Hematopoietic multipotent progenitor cell treated with erythropoietin and hydrocortisone succinate and interleukin-3 and kit ligand, for 17 days (in vitro differentiated cells): ENCODE measurements at places on chromosomes 6 and 20.

- no peak for DNase-seq
Observed at GRCh38 chr20:15654208-15654649, 919.0 kb downstream of the KIF16B start.

- DNase-seq: no peak
Observed at GRCh38 chr6:82909551-82909950, 156.1 kb downstream of the UBE3D start.

DNA sequence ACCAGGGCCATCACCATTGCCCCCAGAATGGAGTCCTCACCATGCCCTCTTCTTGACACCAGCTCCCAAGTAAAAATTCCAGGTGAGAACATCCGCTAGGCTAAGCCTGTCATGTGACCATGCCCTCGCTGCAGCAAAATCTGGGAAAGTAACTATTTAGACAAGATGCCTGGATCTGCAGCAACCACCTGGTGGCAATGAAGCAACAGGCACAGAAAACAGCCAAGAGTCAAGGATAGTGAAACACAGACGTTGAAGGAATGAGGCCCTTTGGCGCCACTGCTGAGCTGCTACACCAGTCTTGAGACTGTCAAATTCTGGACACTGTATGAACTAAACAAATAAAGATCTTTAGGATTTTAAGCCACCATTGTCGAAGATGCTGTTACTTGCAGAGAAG, 30.1 kb upstream of the TGM6 start:
- DNase-seq: no peak

- no peak for DNase-seq
Observed at GRCh38 chr6:166045860-166046200, 121.8 kb downstream of the TBXT start.

DNA sequence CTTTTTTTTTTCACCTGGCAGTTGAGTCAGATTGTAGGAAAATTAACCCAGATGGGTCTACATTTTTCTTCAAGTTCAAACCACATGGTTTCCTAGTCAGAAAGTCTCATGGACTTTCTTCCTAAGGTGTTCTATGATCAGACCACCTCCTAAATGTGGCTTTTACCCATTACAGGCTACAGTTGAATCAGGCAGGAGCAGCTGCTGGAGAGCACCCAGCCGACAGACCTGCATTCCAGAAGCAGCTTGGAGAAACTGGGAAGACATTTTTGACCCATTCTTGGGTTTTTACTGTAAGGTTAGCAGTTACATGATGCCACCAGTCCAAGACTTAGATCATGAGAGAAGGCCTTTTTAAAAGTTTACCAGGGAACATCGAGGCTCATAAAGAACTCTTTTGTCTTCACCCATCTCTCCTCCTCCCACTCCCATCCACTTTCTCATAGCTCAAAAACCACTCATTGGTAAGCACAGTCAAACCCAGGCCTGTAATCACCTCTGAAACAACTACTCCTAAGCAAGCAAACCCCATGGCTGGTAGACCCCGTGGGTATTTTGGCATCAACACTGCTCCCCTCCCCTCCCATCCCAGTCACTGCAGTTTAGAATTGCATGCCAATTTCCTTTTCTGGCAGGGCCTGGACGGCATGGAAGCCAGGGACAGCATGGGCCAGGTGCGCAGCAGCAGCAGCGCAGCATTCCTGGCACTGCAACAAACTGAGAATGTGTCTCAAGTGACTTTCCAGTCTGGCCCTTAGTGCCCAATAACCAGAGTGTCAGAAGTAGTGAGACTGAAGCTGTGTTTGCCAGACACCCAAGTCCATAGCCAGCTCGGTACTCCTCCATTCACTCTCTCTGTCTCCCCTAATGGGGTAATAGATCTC, 113.7 kb downstream of the CLIC5 start:
- DNase-seq: no peak

GRCh38 chr6:78629154-78629721, 238.1 kb upstream of the IRAK1BP1 start:
- no peak for DNase-seq

DNA sequence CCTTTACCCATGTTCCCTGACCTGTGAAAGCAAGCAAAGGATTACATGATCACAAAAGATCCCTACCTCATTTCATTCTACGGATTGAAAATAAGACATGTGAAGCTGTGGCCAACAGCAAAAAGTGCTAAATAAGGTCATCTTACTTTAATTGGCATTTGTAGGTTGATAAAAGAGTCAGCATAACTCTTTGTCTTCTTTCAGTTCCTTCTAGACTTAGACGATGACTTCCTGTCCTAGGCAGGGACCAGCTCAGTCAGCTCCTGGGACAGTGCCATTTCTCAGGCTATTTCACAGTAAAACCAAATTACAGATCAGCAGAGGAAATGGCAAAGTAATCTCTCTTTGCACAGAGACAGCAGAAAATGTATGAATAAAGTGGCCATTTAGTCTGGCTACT, 480.7 kb downstream of the RFPL4B start:
- no peak for DNase-seq

DNA sequence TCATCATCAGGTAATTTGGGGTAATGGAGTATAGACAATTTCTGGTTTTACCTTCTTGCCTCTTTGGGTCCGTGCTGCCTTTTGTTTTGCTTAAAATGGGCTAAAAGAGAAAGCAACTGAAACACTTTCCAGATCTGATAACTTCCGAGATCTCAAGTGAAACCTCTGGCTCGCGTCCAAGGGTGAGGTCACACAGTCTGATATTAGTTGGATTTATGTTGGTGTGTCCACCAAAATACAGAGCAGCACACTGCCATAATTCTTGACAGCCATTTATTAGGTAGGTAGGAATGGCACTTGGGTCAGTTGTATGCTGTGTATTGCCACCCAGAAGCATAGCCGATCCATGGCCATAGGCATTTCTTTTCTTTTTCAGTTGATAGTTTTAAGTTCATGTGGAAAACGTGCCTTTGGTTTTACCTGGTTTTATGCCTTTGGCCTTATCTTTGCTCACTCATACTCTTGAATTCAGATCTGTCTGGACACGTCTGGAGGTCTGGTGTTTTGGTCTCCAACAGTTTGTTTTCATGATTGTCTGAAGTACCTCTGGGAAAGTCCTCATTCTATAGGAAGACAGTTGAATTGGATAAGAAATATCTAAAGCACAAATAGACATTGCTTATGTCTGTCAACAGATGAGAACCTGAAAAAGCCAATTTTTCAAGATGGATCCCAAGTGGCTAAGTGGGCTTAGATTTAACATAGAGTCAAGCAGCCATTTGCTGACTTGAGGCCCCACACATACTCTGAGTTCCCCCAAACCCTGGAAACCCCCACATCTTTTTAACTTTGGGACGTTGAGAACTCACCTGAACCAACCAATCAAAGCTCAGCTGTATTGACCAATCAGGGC, 320.8 kb downstream of the SOX4 start:
- DNase-seq: no peak

GRCh38 chr6:6811128-6812009, 222.8 kb downstream of the LY86 start:
- no peak for DNase-seq

DNA sequence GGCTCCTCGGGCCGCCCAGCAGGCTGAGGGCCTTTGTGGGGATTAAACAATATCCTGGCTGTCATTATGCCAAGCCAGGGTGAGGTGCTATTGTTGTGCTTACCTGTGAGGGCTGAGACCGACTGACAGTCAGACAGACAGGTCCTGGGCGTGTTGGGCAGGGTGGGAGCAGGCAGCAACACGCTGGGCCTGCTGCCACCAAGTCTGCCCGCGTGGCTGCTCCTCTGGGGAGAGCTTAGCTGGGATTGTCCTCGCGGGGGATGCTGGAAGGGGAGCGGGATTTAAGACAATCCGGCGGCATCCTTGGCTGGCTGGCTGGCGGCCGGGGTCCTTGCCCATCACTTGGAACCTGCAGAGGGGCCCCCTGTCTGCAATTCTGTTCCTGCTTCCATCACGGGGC, 20.0 kb downstream of the ITPR3 start:
- no peak for DNase-seq

DNA sequence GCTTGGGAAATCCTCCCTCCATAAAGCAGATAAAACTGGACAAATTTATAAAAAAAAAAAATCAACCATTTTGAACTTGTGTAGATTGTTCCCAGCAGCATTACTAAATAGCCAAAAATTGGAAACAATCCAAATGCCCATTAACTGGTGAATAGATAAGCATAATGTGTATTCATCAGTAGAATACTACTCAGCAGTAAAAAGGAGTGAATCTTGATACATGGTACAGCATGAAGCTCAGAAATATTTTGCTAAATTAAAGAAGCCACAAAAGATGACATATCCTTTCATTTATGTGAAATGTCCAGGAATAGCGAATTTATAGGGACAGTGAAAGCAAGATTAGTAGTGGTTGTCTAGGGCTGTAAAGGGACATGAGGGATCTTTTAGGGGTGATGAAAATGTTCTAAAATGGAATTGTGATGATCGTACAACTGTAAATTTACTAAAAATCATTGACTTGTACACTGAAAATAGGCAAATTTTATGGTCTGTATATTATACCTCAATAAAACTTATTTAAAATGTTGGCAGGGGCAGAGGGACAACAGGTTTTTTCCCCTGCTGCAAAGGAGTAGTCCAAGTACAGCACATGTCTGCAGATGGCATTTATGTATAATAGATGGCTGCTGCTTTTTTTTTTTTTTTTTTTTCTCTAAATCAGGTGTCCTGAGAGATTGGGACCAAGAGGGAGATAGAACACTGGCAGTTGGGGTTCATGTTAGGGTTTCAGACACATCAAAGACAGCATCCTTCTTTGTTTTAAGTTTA, 59.5 kb downstream of the CBFA2T2 start:
- DNase-seq: no peak

GRCh38 chr6:137570393-137570792, 76.2 kb upstream of the OLIG3 start:
- DNase-seq: no peak

DNA sequence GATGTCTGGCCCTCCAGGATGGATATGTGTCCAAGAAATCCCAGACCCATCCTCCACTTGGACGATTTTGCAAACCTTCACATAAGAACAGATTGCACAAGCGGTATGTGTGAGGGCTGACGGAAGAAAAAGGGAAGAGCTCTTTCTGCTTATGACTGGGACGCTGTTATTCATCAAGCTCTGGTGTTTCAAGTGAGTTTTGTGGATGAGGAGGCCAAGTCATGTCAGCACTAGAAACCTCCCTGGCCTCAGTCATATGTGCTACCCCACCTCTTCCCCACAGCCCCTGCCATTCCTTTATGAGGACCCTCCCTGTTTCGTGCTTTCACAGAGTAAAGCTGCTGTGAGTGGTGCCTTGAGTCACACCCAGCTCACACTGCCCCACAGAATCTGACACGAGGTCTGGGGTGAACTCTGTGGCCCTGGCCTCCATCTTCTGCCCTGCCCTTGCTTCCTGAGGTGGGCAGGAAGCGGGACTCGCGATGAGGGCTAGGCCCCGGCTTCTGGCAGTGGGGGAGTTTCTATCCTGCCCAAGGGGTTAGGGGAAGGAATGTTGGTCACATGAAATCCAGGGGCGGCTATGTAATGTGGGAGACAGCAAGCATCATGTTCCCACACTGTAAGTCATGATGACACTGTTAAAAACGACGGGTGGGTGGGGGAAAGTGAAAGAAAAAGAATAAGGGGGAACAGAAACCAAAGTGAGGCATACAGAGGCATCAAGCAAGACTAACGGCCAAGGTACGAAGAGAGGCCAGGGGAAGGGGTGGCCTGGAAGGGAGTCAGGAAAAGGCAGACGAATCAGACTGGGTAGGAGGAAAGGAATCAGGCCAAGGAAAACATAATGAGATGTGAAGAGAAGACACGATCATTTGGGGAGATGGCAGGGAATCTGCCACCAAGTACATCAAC, 78.1 kb downstream of the PRDM1 start:
- DNase-seq: no peak

GRCh38 chr6:152316024-152316423, 321.1 kb downstream of the SYNE1 start:
- DNase-seq: no peak

- no peak for DNase-seq
Observed at GRCh38 chr20:15645816-15646215, 927.4 kb downstream of the KIF16B start.

DNA sequence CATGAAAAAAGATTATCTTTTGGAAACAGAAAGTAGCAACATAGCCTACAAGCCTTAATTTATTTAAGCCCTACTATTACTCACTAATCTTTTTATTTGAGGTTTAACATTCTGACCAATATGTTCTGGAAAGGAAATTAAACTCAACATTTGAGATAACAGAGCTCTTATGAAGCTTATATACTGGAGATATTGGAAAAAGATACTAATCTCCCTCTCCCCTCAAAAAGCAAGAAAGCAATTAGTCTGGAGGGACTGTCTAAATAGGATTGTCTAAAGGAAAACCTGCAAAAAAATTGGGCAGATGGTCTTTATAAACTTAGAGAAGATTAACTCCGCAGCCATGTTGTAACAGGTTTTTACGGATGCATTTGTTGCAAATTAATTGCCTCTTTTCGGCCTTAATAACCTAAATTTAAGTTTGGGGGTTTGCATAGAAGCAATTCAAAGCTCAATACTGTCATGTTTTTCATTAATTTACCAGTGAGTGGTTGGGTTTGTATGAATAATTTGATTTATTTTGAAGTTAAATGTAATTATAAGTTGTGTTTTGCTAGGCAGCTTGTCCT, 79.1 kb downstream of the SHLD1 start:
- no peak for DNase-seq

DNA sequence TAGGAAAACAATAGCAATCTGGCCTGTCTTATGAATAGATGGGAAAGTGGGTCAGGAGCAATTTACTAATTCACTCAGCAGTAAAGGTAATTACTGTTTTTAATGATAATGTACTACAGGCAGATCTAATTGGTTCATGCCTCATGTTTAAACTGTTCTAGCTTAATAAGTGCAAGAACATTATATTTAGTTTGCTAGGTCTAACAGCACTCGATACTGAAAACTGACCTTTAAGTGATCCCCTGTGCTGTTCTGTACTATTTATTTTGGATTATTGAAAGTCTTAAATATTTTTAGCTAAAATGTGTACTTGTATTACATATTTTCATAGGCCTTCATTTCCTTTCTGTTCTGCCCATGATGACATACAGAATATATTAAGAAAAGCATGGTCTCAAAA, 998.0 kb upstream of the GJE1 start:
- no peak for DNase-seq

GRCh38 chr6:23611776-23612381, 514.1 kb upstream of the NRSN1 start:
- DNase-seq: no peak

GRCh38 chr6:93858213-93858612, 438.9 kb upstream of the EPHA7 start:
- DNase-seq: no peak

DNA sequence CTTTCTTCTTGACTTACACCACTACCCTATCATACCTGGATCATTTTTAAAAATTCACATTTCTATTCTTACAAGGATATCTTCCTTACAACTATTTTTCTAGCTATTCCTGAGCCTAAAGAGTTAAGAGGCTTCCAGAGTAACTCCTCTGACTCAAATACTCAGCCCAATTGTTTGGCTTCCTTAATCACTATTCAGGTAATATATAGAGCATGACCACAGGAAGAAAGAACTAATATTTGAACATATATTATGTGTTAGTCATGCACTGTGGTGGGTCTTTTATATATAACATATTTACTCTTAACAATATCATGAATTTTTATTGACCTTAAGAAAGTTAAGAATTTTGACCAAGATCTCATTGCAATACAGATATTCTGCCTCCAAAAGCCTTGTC, 42.0 kb upstream of the ID4 start:
- DNase-seq: no peak

GRCh38 chr20:15919118-15919517, 654.1 kb downstream of the KIF16B start:
- DNase-seq: no peak

- DNase-seq: no peak
Observed at GRCh38 chr6:86856379-86856778, 80.9 kb upstream of the HTR1E start.
